ENCODE measurements at places on chromosomes 16 and 17.

DNA sequence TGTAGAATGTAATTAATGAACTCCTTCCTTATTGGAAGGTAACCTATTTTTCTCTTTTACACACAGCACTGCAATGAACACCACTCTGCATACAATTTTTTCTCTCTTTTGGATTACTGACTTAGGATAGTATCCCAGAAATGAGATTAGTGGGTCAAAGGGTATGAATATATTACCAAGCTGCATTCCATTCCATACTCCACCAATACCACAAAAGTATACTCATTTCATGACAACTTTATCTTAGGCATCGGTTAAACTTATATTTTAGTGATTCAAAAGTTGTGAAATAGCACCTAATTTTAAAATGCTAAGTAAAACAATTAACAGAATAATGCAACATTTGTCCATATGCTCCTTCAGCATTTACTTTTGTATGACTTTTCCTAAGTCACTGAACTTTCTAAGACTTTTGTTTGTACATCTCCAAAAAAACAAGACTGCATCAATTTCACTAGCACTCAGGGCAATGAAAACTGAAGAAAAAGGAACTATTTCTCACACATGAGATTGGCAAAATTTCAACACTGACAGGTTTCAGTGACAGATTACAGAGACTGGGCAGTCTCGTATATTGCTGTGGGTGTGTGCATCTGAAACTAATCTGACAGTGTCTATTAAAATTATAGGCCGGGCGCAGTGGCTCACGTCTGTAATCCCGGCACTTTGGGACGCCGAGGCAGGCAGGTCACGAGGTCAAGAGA is 32.1 kb downstream of the HELZ start:
- no peak for DNase-seq

DNA sequence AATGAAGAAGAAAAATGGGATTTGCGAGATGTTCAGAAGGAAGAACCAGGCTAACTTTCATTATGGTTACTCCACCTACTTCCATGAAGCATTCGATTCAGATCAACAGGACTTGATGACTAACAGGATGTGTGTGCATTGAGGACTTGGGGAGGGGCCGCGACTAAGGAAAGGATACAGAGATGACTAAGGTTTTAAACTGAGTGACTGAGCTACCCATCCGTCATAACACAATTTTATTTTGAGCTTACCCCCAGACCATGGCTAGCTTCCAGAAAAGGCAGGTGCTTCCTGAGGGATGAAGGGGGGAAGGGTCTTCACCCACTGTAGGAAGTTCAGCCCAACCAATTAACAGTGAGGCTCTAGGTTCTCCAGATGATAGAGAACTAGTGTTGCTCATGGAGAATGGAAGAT is 2.5 kb upstream of the CDYL2 start:
- no peak for DNase-seq

DNA sequence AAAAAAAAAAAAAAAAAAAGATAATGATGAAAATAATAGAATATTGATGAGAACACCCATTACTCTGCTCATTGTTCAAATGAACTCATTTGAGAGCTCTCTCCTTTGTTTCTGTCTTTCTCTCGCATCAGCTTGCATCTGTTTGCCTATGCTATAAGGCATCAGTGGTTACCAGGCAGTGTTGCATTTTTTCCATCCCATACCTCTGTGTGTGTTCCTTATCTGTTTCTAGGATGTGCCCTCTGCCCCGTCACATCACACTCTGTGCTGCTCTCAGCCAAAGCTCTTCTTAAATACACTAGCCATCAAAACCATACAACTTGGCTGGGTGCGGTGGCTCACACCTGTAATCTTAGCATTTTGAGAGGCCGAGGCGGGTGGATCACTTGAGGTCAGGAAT is 568.2 kb downstream of the WWOX start:
- no peak for DNase-seq

GRCh38 chr17:17506181-17506741 is 10.1 kb upstream of the RASD1 start:
- DNase-seq, result no peak

DNA sequence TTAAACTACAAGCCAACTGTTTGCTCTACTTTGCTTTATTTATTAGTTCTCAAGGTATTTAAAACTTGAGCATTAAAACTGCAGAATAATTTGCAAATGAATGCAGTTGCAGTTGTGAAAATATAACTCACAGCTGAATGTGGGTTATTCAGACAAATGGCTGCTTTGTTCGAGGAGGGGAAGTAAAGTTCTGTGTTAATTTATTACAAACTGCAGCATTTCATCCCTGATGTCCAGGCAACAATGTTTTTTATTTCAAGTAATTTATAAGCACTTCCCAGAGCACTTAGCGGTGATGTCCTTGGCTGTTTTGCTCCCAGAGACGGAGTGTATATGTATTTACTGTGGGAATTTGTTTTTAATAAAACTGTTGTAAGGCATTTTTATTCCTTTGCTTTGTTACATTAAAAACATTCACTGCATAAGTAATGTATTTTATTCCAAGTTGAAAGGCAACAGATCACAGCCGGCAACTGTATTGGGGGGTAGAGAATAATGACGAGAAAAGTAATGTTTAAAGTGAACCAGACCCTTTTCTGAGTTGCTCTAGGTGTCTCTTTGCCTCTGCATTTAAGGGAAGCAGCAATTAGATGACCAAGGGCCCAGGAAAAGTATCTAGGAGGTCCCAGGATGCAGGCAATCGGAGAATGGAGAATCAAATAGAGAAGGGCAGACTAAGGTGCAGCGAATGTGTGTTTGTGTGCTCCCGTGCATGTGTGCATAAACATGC is 291.2 kb upstream of the SALL1 start:
- DNase-seq, result no peak

DNA sequence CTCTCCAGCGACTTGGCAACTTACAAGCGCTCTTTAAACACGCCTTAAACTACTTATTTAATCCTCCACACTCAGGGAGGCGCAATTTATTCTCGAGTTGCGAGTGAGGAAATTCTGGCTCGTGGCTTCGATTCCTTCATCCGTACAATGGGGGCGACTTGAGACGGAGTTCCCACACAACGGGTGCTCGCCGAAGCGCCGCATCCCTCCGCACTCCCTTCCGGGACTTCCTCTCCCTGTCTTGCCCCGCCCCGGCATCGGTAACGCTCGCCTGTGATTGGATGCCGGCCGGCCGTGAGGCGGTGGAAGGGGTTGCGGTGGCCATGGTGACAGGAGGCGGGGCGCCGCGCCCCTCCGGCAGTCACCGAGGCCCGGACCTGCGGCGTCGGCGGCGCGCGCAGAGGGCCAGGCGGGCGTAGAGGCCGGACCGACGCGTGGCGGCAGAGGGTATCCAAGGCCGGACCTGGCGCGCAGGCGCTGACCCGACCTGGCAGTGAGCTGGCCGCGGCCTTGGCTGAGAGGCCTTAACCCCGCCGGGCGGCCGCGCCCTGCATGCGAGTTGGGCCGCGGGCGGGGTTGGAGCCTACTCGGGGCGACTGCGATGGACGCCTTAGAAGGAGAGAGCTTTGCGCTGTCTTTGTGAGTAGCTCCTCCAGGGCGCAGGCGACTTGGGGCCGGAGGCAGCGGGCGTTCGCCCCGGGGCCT is at the start of gene ARL2BP:
TSS of gene ARL2BP (plus strand) at position 493 of the 705 bp plus-strand sequence. CDS start at position 602, 109 bp downstream.
- DNase-seq, result peak; percentile 100

DNA sequence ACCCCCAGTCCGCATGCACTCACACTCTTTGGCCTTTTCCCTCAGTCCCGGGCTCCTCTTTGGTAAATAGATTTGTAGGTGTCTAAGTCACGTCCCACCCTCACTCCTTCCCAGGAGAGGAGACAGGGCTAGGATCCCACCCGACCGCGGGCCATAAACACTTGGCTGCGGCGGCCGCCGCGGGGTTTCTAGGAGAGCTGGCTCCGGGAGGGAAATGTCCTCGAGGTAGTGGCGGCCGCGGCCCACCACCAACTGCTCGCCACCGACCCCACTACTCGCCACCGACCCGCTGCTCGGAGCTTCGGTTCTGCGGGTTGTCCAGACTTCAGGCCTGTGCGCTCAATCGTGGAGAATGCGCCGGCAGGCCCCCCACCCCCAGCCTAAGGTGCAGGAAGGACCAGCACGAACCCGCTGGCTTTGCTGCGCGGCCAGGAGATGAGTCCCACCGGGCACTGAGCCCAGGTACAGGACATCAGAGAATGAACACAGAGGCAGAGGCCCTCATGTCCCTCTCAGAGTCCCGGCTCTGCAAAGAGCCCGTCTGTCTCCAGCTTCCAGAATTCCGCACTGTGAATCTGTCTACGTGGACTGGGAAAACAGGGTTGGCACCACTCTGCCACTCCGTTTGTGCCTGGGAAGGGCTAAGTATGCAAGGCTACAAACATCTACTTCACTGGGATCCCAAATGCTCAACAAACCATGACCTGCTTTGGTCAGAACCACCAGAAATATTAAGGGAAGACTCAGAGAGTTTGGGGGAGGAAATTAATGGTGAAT is 2.5 kb downstream of the PRAC2 start:
- DNase-seq, result no peak

GRCh38 chr17:32909787-32910369 is 18.1 kb upstream of the TMEM98 start:
- peak; percentile 79 for DNase-seq

DNA sequence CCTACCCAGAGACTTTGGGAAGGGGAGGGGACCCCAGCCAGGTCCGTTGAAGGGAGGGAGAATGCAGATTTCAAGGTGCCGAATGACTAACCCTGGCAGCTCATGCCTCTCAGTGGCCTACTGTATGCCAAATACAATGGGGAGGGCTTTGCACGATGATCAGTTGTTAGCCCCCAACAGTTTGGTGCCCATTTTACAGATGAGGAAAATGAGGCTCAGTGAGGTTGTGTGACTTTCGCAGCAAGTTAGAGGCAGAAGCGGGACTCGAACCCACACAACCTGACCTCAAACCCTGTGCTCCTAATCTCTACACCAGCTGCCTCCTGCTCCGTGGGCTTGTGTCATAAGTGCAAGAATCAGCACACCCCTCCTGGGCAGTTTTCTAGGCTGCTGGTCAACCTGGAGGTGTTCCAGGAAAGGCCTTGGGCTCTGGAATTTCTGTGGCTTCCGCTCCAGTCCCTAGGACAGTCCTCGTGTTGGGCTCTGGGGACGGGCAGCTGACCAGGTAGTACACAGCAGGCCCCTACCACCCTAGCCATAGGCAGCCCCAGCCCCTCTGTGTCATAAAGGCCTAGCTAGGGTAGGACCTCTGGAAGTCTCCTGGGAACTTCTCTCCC is 11.9 kb upstream of the NAGPA start:
- no peak for DNase-seq

GRCh38 chr17:41523225-41523593 is 4.5 kb upstream of the KRT15 start:
- DNase-seq, result no peak

DNA sequence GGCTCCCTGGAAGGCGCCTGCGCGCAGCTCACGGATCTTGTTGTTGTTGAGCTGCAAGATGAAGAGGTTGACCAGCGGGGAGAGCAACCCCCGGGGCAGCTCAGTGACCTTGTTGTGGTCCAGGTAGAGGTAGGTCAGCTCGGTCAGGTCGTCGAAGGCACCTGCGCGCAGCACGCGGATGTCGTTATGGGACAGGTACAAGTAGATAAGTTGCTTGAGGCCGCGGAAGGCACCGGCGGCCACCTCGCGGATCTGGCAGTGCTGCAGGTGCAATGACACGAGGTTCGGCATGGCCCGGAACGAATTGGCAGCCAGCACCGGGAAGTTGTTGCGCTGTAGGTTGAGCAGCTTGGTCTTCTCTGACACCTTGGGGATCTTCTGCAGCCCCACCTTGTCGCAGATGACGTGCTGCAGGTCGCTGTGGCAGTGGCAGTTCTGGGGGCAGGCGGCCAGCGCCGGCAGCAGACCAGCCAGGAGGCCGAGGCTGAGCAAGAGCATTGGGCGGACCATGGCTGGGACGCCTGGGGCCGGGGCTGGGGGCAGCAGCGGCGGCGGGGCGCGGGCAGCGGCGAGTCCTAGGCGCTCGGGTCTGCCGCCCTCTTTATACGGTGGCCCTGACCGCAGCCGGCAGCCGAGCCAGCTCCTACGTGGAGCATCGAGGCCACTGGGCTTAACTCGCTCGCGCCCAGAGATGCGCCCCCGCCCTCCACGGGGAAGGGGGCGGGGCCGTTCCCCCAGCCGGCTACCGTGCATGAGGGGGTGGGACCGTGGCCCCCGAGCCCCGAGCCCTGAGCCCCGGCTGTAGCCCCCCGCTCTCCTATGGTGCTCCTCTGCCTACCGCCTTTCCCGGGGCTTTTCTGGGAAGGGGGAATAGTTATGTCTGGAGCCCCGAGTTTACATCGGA is at the start of gene CHAD:
TSS of gene CHAD (minus strand) at position 577 of the 904 bp plus-strand sequence. CDS start at position 510, 67 bp downstream.
- no peak for DNase-seq

DNA sequence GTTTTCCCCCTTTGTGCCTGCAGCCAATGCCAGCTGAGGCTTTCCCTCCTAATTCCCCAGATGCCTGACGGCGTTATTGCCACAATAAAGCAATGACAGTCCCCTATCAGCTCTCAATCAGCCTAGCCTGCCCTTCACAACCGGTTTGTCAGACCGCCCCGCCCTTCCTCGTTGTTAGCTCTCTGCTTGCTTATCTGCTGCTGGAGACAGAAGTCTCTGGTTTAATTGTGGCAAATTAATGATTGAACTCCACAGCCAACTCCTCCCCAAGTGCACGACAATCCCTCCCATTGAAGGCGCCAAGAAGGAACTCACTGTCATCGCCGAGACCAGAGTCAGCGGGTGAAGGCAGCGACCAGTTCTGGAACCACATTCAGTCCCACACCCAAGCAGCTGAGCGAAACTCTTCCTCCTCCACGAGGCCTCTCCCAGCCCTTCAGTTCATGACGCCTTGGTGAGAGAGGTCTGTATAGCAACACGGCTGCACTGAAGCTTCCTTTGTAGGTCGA is 474.4 kb downstream of the SLC39A11 start:
- no peak for DNase-seq

- DNase-seq, result peak; percentile 81
Measured at GRCh38 chr17:32503251-32504165, 16.7 kb downstream of the CDK5R1 start.

GRCh38 chr17:79435296-79435695 is 175.6 kb downstream of the RBFOX3 start:
- DNase-seq, result no peak

- DNase-seq, result no peak
Measured at GRCh38 chr16:21339941-21340340, 61.9 kb upstream of the CRYM start.

DNA sequence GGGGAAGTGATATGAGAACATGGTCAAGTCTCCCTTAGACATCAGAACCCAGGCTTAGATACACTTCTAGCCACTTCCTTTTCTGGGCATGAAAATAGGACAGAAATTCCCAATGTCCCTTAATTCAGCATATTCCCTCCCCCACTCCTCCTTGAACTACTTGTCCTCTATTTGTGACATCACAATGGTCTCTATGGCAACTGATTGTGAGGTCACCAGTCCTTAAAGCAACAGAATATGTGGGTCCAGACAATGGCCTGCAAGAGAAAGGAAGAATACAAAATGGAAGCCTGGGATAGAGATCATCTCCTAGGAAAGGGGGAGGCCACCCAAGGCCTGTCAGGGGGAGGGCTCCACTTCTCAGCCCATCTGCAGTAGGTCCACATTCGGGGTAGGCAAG is 6.7 kb upstream of the SEZ6 start:
- no peak for DNase-seq

Data from GM10248 (cell line).